ENCODE measurements at places on chromosomes 3 and 15.

GRCh38 chr3:123708531-123708930 is 123.7 kb upstream of the HACD2 start:
- DNase-seq, result no peak

GRCh38 chr3:12970684-12971083 is 102.5 kb downstream of the IQSEC1 start:
- no peak for DNase-seq

GRCh38 chr3:129645286-129645685 is 38.8 kb upstream of the PLXND1 start:
- no peak for DNase-seq

- no peak for DNase-seq
These were observed 419.8 kb upstream of the AZI2 start for GRCh38 chr3:28768439-28768838.

GRCh38 chr3:13046569-13047274 is 26.5 kb downstream of the IQSEC1 start:
- DNase-seq, result no peak

GRCh38 chr3:190008432-190008831 is 112.3 kb downstream of the P3H2 start:
- DNase-seq, result no peak

DNA sequence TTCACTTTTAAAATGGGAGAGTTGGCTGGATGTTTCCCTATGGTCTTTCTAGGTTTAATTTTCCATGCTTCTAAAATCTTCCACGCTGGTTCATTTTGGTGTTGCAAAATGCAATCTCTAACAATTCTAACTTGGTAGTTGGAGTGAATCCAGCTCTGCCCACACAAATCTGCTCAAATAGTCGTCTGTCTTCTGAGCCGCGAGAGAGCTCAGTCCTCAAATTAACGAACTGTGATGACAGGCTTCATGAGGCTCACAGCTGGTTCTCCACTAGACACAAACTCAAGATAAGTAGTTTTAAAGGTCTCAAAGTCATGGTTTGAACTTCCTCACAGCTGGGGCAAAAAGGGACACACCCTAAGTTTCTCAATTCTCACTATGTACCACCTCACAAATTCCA is 178.6 kb upstream of the LYSMD4 start:
- no peak for DNase-seq

DNA sequence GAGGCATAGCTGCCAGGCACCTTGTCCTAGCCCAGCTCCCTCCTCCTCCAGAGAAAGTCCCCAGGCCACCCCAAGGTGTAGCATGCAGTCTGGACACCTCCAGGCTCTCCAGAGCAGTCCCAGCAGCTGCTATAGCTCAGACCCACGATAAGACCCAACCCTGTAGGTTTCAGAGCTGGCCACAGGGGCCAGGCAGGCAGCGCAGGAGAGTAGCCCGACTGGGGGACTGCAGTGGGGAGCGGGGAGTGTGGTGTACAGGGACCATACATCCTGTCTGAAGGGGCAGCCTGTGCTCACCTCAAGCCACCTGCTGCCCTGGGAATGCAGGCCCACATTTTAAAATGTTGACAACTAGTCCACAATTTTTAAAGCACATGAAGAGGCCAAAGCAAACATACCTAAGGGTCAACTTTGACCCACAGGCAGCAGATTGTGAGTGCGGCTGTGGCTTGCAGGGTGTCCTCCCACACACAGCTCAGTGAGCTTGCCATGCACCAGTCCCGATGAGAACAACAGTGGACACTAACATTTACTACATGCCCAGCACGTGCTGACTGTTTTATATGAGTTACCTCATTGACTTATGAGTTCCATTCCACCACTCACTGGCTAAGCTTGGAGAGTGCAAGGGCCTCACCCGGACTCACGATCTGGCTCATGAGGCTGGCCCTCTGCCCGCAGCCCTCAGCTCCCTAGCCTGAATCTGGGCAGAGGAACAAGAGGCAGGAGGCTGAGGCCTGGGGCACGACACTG is 81.4 kb downstream of the DNAJB8 start:
- no peak for DNase-seq

- no peak for DNase-seq
These were observed 37.1 kb downstream of the EIF4E3 start for GRCh38 chr3:71688121-71688520.

DNA sequence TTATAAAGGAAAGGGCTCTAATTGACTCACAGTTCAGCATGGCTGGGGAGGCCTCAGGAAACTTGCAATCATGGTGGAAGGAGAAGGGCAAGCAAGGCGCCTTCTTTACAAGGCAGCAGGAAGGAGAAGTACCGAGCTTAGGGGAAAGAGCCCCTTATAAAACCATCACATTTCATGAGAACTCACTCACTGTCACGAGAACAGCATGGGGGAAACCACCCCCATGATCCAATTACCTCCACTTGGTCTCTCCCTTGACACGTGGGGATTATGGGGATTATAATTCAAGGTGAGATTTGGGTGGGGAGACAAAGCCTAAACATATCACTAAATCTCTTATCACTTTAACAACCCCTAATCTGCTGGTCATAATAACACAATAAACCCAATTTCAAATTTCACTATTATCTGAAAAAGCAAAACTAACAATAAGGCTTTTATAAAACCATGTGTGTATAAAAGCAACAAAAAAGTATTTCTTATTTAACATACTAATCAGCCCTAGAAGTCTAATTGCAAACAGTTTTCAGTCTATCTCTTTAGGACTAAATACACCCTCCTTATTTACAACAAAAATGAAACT is 43.2 kb downstream of the SCAPER start:
- no peak for DNase-seq

DNA sequence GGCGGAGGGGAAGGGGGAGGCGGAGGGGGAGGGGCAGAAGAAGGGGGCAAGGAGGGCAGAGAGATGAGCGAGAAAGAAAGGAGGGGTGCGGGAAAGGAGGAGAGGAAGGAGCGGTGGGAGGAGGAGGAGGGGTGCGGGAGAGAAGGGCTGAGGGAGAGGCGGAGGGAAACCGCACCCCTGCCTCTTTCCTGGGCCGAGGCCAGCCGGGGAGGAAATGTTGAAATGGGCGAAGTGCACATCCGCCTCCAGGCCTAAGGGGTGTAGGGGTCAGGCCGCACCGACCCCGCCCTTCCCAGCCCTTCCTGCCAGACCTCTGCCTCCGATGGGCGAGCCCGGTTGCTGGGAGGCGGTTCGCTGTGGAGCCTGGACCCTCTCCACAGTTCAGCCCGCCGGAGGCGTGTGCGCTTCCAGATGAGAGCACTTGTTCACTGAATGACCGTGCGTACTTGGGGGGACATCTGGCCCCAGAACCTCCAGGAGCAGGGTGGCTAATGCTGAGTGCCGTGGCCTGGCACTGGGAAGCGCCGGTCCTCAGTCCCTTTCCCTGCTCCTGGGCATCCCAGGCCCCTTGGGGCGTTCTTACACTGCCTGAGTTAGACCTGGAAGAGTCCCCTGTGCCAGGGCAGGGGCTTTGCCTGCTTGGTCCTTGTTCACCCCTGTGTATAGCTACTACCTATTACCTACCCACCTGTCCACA is 110.3 kb upstream of the KLF13 start:
- peak; percentile 82 for DNase-seq

DNA sequence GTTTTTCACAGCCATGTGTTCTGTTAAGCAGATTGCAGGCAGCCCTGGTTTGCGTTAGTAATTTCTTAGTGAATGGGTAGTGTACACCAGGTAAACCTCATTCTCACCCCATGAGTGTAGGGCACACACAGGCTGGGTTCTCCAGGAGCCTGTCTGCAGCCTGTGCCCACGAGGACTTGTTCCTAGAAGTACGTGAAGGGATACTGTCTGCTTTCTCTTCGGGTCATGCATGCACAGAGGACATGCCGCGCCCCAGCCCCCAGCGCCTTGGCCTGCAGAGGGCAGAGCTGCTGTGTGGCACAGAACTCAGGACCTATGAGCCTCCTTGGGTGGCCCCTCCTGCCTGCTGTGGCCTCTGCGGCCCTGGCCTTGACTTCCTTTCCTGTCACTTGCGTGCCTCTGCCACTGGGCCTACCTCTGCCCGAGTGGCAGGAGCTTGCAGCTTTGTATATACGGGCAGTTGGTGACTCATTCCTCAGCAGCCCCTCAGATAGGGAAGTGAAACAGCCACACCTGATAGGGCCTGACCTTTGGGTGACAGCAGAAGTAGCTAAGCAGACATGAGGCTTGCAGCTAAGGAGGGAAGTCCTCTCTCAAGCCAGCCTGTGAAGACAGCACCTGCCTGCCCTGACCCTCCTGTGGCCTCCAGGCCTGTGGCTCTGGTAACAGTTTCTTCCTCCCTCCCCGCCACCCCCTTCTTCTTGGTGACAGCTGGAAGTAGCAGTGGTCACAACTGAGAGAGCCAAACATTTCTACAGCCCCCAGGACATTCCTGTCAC is 19.5 kb downstream of the PPCDC start:
- DNase-seq, result peak; percentile 71

DNA sequence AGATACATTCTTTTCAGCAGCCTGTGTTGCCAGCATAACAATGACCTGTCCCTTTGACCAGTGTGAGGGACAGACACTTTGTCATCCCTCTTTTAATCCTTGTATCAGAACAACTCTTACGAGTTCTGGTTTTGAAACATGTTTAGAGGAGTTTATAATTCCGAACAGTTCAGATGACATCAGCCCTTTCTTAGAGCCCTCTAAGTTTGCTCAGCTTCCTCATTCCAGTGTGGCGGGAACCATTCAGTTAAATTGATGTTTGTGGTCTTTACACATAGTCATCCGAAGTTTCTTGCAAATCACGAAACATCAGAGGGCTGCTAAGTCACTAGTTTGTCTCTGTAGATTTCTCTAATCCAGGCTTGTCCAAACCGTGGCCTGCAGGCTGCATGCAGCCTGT is 102.5 kb downstream of the AKAP13 start:
- DNase-seq, result no peak

- DNase-seq, result no peak
These were observed 59.3 kb downstream of the CYP11A1 start for GRCh38 chr15:74307827-74308811.

DNA sequence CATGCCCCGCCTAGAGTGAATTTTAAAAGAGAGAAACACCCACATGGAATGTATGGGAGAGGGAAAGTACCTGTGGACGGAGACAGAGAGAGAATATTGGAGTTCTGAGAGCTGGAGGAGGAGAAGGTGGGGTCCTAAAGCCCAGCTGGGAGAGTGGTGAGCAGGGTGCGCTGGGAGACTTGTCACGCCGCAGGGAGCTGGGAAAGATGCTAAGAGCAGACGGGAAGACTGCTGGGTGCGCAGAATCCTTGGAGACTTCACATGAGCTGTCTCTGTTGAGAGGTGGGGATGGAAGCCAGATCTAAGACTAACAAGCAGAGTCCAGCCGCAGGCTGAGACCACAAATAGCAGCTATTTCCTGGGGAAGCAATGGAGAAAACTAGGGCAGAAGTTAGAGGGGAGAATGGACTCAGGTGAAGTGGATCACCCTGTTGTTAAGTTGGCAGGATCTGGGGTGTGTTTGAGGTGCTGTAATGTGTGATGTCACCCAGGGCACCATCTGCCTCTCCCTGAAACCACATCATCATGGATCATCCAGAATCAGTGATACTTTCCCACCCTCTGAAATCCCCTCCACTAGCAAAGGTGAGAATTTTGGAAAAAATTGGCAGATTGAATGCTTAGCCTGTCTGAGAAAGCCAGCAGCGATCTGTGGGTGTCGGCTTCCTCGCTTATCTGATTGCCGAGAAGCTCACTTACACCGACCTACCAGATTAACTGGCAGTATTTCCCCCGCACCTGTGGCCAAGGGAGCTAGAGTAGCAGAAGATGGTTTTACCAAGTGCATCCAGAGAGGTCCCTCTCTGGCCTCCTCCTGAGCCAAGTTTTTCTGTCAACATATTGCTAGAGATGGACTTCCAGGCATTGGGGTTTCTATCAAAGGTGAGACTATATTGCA is 174.8 kb upstream of the BHLHE40 start:
- no peak for DNase-seq

- DNase-seq, result no peak
These were observed 45.7 kb upstream of the ABI3BP start for GRCh38 chr3:101038880-101039279.

GRCh38 chr15:67972377-67972776 is 81.7 kb upstream of the PIAS1 start:
- DNase-seq, result no peak

DNA sequence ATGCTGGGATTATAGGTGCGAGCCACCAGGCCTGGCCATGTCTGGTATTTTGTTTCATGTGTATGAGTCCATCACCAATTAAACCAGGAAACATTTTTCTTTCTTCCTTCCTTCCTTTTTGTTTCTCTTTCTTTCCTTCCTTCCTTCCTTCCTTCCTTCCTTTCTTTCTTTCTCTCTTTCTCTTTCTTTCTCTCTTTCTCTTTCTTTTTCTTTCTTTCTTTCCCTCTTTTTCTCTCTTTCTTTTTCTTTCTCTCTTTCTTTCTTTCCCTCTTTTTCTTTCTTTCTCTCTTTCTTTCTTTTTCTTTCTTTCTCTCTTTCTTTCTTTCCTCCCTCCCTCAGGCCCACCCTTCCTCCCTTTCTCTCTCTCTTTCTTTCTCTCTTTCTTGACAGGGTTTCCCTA is 83.4 kb downstream of the SLC9A9 start:
- no peak for DNase-seq

DNA sequence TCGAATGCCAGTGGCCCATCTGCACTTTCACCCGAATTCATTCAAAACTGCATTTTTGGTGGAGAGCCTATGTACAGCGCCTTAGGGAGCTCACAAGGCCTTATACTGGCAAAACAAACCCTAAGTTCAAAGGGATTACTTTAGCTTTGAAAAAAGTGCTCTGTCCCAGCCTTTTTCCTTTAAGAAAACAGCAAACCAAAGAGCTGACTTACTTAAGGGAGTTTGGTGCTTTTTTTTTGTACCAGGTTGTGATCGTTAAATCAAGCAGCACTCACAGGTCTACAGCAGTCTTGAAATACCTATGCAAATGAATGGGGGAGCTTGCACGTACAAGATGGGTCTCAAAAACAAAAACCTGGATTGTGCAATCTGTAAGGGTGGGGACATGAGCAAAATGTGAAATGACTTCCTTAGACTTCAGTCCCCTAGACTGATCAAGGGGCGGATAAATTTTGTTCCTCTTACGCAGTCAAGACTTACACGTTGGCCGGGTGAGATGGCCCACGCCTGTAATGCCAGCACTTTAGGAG is 11.6 kb upstream of the PIK3CB start:
- DNase-seq, result no peak

DNA sequence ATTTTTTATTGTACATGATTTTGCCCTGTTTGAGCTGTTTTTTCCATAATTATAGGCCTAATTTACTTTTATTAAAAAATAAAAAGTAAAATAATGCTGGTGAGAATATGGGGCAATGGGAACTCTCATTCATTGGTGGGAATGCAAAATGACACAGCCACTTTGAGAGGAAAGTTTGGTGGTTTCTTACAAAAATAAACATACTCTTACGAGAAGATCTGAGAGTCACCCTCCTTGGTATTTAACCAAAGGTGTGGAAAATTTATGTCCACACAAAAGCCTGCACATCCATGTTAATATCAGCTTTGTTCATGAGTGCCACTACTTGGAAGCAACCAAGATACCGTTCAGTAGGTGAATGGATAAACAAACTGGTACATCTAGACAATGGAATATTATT is 9.8 kb downstream of the MUC13 start:
- DNase-seq, result no peak

GRCh38 chr15:100878130-100878529 is 1.5 kb upstream of the ALDH1A3 start:
- no peak for DNase-seq

All from left hindlimb (tissue), 1 donor.